GM06990 (cell line): ENCODE measurements at places on chromosomes 4 and X.

GRCh38 chrX:10101269-10101668 lies 55.5 kb upstream of the CLCN4 start:
- DNase-seq = no peak

DNA sequence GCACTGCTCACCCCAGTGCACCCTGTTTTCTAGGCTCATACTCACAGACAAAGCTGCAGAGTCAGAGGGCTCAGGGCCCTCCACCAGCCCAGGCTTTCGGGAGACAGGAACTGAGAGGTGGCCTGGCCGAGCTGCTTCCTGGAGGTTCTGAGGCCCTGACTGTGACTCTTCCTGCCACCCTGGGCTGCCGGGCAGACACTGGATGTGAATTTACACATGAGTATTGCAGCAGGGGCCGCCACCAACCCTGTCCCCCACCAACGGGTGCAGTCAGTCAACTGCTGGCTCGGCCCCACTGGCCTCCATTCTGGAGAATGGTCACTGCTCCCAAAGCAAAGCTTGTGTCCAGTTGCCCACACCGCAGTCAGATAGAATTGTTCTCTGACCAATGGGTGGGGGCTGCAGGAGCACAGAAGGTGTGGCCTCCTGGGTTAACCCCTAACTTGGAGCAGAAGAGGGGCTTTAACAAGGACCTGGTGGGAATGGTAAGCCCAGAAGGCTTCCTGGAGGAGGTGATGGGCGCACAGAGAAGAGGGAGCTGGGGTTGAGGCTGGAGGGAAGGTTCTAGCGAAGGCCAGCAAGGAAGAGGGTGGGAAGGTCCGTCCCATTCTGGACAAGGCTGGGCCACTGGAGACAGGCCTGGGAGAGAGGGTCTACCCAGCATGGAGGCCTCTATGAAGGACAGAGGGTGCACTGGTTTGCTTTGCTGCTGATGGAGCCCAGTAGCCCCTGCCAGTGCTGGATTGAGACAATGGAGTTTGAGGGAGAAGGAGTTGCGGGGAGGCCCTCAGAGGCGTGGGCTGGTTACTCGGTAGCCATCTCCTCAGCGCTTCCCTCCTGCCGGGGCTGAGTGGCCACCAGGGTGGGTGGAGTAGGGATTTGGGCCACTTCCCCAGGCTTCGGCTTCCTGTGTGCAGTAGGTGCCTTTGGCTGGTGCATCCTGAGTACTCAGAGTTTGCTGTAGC lies 135.3 kb downstream of the CPZ start:
- no peak for DNase-seq

GRCh38 chr4:156241896-156242295 lies 288.2 kb upstream of the CTSO start:
- DNase-seq = no peak

DNA sequence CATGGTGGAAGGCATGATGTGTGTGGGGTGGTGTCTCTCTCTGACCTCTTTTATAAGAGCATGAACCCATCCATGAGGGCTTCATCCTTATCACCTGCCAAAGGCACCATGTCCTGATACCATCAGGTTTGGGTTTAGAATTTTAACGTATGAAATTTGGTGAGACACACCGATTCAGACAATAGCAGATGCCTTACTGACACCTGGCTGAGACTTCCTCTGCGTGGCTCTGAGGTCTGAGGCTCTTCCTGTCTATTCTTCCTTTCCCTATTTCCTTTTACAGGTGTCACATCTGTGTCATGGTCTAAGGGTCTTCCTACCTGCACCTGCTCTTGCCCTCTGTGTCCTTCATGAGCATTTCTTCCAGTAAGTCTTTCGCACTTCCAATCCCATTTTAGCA lies 320.7 kb upstream of the CLNK start:
- no peak for DNase-seq

GRCh38 chrX:148609515-148610327 lies 109.3 kb downstream of the AFF2 start:
- DNase-seq = peak; percentile 40

DNA sequence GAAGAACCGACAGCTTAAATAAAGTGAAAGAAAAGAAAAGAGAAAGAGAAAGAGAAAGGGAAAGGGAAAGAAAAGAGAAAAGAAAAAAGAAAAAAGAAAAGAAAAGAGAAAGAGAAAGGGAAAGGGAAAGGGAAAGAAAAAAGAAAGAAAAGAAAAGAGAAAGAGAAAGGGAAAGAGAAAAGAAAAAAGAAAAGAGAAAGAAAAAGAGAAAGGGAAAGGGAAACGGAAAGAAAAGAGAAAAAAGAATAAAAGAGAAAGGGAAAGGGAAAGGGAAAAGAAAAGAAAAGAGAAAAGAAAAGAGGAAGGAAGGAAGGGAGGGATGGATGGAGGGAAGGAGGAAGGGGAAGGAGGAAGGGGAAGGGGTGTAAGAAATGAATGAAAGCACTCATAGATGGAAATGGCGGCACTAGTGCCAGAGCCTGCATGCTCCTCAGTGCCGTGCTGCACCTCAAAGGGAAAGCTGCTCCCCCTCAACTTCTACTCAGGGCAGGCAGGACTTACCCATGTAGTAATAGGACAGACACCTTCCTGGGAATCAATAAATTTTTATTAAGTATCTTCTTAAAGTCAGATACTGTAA lies 70.7 kb downstream of the AFAP1 start:
- DNase-seq = no peak

DNA sequence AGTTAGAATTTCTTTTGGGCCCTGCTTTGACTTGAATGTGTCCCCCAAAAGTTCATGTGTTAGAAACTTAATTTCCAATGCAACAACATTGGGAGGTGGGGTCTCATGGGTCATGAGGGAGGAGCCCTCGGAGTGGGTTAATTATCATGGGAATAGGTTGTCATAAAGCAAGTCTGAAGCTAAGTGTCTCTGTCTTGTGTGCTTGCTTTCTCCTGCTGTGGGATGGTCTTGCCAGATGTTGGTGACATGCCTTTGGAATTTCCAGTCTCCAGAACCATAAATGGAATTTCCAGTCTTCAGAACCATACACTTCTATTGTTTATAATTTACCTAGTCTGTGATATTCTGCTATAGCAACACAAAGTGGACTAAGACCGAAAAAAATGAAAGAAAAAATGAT lies 71.6 kb downstream of the RASL11B start:
- no peak for DNase-seq

- DNase-seq = no peak
These were observed 64.1 kb downstream of the USP46 start for GRCh38 chr4:52595001-52595400.

DNA sequence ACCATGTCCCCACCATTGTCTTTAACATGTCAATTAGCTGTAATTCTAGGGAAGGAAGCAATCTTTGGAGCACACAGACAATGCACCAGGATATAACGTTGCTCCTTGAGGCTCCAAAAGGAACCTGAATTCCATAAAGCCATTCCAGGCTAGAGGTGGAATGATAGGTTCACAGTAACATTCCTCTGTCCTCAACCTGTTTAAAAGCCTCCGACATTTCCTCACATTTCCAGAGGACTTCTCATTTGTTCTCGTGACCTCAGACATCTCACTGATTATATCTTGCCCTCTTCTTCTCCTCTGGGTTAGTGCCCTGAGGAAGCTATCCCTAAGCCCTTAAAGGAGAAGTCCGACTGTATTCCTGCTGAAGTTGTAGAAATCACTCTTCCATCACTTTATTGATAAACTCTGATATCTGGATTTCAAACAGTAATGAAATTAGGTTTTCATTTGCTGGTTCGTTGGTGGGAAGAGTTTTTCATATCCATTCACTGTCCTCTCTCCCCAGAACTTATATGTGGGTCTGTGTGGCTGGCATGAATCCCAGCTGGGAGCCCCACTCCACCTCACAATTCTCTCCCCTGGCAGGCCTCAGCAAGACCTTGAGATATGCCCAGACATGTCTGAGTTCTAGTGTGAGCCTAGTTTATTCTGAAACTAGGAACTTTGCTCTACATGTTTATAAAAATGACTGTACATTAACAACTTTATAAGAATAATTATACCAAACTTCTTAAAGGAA lies 44.2 kb upstream of the PRSS12 start:
- DNase-seq = no peak

DNA sequence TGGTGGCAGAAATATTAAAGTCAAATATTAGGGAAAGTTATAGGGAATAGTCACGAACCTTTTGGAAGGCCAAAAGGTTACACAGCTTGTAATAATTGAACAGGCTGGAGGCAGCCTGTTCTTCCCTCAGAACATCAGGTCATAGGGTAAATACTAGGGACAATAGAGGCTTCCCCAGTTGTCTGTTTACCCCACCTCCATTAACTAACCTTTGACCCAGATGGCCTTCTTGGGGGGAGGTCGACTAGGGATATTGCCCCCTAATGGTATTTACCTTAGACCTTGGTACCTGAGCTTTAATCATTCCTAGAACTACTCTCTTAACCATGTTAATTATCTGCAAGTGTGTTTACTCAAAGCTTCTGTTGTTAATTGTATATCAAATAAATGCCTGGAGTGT lies 26.0 kb downstream of the C4orf17 start:
- DNase-seq = no peak

DNA sequence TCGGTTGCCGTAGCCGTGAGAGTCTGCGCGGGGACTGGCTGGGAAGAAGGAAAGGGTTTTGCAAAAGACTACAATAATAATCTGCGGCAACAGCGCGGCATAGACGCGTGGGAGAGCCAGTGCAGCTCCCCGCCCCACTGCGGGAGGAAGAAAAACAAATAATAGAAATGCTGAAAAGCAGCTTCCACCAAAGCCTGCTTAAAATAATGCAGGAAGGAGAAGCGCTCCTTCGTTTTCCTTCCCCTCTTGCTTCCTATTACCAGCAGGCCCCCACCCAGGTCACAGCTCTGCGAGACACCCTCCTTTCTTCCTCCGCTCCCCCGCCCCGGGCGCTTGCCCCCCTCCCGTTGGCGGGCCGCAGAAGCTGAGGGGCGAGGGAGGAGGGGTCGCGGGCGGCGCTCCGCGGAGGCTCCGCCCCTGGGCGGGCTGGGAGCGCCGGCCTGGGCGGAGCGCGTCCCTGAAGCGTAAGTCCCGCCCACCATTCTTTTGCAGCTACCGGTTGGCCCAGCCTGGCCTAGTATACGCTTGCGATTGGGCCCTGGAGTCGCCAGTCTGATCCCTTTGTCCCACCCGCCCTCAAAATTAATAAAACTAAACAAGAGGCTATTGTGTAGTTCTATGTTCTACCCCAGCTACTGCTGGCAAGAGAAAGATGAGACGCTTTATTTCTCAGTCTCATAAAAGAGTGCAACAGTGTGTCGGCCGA lies 636 bp upstream of the AMOT start:
- peak; percentile 80 for DNase-seq

GRCh38 chr4:81659051-81659450 lies 187.3 kb upstream of the RASGEF1B start:
- no peak for DNase-seq

DNA sequence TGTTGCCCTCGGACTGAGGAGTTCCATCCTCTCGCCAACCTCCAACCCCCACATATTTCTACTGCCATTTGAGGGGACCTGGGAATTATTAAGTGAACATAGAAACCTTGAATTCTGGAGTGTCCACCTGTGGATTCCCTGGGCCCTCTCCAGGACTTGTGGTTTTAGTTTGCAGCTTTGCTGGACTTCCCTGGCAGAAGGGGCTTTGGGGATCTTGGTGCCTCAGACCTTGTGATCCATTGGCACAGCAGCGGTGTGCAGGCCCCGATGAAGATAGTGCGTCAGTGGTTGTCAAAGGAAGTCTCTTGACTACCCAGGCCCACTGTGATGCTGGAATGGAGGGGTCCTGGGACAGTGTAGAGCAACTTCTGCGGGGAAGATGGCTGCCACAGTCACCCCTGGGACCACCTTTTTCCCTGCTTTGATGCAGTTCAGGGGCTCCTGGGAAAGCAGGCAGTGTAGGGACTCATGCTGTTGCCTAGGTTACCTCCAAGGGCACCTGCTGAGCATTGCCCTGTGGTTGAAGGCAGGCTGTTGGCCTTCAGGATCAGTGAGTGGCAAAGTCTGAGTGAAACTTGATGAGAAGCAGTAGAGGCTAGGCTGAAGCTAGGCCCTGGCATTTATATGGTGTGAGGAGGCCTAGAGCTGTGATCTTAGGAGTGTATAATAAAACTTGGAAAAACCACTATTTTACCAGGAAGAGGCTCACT lies 2.2 kb downstream of the SLC16A2 start:
- DNase-seq = no peak

GRCh38 chr4:33924239-33924638 lies 2320.1 kb downstream of the ARAP2 start:
- no peak for DNase-seq

DNA sequence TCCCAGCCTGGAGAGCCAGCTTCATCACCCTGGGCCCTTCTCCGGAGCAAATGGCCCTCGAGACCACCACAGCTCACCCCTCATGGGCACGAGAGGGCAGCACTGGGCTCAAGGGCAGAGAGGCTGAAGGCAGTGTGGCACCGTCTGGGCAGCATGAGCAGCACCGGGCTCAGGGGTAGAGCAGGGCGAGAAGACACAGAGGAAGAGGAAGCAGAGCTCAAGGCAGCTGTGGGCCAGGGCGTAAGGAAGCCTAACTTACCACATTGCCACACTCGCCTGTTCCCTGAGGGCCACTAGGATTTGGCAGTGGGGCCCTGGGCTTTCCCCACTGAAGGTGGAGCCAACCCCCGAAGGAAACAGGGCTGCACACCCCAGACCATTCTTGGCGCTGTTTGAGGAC lies 15.5 kb downstream of the ZNF185 start:
- DNase-seq = no peak

GRCh38 chrX:7714351-7714750 lies 128.6 kb upstream of the VCX start:
- no peak for DNase-seq

DNA sequence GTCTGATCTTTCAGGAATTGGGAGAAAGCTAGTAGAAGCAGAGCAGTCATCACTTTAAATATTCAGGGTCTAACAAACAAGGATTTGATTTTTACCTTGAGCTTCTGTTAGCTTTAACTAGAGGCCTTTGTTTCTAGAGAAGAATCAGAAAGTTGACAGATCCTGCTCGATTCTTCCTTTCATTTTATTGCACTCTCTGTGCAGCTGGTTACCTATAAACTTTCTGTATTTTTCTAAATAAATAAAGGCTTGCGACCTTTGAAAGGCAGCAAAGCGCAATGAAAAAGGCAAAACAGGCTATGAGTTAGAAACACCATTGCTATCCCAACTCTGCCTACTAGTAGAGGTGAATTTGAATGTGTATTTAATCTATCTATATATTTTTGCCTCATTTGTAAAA lies 101.4 kb upstream of the NPY2R start:
- no peak for DNase-seq

DNA sequence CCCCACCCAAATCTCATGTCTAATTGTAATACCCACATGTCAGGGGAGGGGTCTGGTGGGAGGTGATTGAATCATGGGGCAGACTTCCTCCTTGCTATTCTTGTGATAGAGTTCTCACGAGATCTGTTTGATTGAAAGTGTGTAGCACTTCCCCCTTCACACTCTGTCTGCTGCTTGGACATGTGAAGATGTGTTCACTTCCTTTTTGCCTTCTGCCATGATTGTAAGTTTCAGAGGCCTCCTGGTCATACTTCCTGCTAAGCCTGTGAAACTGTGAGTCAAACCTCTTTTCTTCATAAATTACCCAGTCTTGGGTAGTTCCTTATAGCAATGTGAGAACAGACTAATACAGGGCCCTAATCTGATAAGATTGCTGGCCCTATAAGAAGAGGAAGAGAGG lies 1514.8 kb downstream of the RPA4 start:
- DNase-seq = no peak

GRCh38 chr4:73458184-73459047 lies 22.4 kb downstream of the AFP start:
- no peak for DNase-seq
